Stimulated activated CD4-positive, alpha-beta T cell treated with anti-CD3 and anti-CD28 coated beads, TNF-alpha, amount 100 ng/mL, for 48 hours (primary cell): ENCODE measurements at places on chromosomes 1 and 21.

DNA sequence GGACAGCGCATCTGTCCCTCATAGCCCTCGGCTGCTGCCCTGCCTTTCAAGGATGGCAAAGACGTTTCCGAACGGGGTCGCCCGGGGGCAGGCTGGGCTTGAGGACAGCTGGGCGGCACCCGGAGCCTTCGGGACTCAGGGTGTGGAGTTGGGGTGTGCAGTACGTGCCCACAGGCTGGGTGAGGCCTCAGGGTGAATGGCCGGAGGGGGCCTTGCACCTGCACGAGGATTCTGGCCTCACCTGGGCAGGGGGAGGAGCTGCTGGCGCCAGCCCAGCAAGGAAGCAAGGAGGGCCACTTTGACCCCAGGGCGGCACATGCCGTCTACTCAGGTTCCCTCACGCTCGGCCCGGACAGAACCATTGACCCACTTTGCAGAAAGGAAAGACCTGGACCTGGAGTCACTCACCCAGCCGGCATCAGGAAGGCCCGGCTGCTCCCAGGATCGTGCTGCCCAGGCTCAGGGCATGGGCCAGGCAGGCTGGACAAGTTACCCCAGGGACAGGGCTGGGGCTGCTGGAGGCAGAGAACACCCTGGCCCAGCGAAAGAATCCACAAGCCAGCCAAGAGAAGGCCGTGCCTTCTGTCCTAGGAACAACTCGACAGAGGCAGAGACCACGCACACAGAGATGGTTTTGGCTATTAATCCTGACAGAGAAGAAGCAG, 65.1 kb upstream of the TTC34 start:
- DNase-seq, result no peak

DNA sequence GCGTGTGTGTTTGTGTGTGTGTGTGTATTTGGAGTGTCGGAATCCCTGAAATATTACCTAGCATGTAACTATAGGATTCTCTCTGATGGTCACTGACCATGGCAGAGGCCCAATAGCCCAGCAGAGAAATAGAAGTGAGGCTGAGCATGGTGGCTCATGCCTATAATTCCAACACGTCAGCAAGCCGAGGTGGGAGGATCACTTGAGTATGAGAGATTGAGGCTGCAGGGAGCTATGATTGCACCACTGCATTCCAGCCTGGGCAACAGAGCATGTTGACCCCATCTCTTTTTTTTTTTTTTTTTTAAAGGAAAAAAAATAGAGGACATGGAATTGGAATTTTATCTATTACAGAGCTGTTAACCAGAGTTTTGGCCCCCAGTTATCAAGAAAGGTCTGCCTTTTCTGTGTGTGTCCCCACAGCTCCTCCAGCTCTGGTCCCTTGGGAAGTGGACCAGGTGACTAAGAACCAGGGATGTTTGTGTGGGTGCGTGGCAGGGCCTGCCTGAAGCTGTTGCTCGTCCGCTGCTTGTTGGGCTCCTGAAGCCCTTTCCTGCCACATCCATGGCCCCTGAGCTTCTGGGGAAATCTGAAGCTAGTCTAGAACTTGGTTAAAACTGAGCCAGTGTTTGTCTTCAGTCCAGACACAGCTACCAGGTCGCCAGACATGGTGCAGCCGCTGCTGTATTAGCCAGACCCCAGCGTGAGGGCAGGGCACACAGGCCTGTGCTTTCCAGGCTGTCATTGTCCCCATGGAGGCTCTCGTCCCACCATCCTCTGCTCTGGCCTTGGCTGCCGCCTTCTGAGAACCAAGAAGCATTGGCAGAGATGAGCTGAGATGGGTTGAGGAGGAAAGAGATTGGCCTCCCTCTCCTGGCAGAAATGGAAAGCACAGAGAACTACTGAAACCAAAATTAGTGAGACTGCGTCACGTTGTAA, 25.5 kb downstream of the CAPN9 start:
- DNase-seq, result no peak

DNA sequence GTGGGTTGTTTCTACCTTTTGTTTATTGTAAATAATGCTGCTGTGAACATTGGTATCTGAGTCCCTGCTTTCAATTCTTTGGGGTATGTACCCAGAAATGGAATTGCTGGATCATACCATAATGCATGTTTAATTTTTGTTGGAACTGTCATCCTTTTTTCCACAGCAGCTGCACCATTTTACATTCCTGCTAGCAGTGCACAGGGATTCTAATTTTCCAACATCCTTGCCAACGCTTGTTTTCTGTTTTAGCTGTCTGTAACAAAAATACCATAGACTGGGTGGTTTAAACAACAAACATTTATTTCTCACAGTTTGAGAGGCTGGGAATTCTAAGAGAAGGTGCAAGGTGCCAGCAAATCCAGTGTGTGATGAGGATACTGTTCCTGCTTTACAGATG, 65.1 kb downstream of the RAVER2 start:
- no peak for DNase-seq

DNA sequence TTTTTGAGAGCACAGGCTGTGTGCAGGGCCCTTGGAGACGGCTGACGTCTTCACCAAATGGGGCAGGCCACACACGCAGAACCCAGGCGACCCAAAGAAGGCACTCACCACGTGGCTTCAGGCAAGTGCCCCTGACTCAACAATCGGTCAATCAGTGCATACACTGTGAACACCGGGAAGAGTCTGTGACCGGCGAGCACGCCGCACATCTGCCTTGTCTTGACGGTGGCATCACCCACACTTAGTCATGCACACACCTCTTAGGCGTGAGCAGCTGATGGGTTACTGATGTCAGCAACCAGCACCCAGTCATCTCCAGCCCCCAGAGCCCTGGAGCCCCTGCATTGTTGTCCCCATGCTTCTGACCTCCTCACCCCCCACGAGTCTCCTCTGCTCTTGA, 4.9 kb upstream of the LRRC3 start:
- DNase-seq, result no peak

- DNase-seq, result no peak
These were observed 50.3 kb upstream of the L1TD1 start for GRCh38 chr1:62144238-62144831.

DNA sequence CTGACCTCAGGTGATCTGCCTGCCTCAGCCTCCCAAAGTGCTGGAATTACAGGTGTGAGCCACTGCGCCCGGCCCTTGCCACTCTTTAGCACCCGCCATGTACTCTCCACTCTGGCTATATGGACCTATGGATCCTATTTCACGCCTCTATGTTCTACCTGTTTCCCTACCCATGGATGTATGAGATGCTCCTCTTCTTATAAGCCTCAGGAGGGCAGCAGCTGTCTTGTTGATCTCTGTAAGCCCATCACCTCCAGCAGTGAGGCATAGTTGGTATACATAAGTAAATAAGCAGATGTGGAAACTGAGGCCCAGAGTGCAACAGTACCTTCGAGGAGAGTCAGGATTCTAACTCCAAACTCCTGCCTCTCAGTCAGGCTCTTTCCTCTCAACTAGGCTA, 24.7 kb upstream of the ARTN start:
- no peak for DNase-seq

DNA sequence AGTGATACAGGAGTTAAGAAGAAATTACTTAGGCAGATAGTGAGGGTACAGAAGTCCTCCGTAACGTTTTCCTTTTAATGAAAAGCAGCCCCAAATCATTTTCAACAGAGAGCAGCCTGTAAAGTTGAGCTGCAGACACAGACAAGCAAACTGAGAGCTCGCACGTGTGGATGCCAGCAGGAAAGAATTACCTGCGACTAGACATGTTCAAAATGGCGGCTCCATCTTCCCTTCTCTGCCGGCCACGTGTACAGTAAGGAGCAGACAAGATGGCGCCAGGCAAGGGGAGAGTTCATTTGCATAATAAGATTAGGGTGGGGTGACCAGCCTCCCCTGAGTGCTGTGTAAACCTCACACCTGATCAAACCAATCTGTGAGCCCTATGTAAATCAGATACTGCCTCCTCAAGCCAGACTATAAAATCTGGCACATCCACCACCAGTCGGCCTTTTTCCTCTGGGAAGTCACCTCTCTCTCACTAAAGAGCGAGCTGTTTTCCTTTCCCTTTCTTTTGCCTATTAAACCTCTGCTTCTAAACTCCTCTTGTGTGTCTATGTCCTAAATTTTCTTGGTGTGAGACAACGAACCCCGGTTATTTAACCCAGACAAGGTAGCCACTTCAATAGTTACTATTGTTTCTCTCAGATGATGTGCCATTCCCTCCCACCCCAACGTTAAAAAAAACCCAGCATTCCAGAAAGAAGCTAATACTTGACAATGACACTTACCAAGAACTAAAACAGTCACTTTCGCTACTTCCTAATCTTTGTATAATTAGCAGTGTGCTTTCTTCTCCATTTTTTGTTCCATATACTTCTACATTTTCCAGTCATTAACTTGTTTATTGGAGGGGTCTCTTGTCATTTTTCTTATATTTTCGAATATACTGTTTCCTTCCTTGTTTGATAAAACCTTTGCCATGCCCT, 27.4 kb downstream of the DUSP10 start:
- DNase-seq, result no peak

DNA sequence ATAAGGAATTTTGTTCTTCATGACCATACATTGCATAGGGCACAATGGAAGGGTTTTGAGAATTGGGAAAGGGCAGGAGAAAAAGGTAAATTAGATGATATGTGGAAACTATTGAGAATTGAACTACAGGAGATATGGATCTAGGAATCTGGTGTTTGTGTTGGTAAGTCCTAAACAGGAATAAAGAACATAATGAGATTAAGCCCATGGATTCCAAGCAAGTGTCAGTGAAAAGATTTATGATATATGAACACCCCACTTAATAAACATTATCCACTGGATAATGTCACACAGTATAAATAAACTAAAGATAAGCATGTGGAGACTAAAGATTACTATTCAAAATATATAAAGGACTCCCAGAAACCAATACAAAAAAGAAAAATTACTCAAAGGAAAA, 98.2 kb downstream of the TNFSF18 start:
- DNase-seq, result no peak

DNA sequence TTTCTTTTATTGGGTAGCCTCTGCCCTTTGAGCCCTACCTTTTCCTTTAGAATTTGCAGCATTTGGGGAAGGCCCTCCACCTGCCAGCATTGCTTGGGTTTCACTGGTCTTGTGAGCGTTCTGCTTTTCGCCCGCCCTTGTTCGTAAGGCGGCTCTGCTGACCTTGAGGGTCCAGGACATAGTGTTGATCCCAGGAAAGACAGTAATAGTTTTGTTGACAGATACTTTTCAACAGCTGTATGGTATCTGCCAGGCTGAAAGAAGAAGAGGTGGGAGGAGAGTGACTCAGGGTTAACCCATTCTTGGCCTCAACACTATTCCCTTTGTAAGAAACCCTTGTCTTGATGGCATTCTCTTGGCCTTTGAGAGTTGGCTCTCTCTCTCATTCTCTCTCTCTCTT, 113.4 kb upstream of the SPAG17 start:
- DNase-seq, result no peak

DNA sequence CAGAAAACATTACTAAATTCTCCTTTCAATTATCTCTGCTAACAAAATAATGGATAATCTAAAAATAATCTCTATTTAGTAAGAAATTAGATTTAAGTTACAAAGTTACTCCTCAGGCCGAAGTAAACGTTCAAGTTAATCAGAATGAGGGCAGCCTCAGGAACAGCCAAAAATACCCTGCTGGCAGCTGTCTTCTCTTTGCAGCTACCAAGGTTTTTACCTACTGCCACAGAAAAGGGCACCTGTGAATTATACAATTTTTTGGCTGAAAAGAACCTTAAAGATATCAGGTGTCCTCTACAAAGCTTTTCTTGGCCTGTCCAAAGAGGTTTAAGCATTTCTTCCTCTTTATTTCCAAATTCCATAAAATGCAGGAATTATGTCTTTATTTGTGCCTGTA, 84.4 kb downstream of the AKT3 start:
- DNase-seq, result no peak
